Natural killer cell treated with Interleukin-12 subunit alpha and Interleukin-12 subunit beta and Interleukin-15 and Interleukin-18, amount 100 ng/mL, for 72 hours (primary cell): ENCODE measurements at places on chromosomes 7 and 10. TPM values are rescaled to one million over a fixed set of nuclear protein-coding genes. Genes with fewer than 3 reads are reported as not detected.

- DNase-seq, result no peak
Measured at GRCh38 chr10:58996063-58996462, 180.4 kb upstream of the PHYHIPL start.

DNA sequence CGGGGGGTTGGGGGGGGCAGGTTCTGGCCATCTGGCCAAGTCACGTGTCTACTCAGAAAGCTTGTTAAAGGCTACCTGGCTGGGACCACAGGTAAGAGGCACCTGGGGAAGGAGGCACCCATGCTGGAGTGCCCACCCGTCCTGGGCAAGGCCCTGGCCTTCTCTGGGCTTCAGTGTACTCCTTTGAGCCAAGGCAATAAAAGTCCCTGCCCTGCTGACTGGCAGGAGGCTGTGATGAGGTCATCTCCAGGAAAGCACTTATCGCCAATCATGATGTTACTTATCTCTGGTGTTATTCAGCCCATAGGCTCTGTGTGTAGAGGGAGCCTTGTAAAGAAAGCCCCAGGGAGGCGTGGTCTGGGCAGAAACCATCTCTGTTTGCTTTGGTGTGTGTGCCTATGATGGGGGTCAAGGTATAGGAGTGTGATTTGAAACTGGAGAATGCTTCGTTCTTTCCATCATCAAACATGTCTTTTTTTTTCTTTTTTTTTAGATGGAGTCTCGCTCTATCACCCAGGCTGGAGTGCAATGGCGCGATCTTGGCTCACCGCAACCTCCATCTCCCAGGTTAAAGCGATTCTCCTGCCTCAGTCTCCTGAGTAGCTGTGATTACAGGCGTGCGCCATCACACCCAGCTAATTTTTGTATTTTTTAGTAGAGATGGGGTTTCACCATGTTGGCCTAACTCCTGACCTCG lies 2.5 kb upstream of the CLDN4 start:
- DNase-seq, result peak; percentile 47

- DNase-seq, result no peak
Measured at GRCh38 chr10:32317795-32318357, 29.1 kb downstream of the EPC1 start.

Gene ZNF365
- total RNA-seq, result 1.5 TPM

Gene SAMD9L
- total RNA-seq, result 30.7 TPM
